ENCODE measurements at places on chromosomes 7 and 10.

DNA sequence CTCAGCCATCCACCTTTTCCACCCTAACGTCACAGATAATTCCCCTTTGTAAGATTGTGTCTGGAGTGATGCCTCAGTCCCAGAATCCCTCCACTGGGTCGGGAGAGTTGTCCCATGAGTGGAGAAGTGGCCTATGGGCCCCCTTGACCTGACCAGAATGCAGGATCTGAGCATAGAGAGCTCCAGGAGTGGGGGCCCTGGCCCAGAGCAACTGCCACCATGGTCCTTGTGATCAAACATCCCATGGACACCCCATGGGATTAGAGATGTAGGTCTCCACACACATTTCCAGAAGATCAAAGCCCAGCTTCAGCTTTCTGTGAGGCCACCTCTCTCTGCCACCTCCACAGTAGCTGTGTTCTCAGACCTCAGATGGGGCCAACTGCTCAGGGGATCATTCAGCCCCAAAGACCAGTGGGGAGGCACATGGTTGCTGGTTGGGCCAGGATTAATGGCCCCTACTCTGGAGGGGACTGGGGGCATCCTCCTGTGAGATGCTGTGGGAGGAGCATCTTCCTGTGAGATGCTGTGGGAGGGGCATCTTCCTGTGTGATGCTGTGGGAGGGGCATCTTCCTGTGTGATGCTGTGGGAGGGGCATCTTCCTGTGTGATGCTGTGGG lies 28.5 kb upstream of the DPYSL4 start:
- DNase-seq: no peak

GRCh38 chr7:78487464-78487863 lies 688.9 kb downstream of the PHTF2 start:
- DNase-seq: no peak

GRCh38 chr10:19803676-19804075 lies 12.6 kb upstream of the PLXDC2 start:
- no peak for DNase-seq

- DNase-seq: no peak
Measured at GRCh38 chr7:6579446-6579845, 2.2 kb downstream of the ZDHHC4 start.

DNA sequence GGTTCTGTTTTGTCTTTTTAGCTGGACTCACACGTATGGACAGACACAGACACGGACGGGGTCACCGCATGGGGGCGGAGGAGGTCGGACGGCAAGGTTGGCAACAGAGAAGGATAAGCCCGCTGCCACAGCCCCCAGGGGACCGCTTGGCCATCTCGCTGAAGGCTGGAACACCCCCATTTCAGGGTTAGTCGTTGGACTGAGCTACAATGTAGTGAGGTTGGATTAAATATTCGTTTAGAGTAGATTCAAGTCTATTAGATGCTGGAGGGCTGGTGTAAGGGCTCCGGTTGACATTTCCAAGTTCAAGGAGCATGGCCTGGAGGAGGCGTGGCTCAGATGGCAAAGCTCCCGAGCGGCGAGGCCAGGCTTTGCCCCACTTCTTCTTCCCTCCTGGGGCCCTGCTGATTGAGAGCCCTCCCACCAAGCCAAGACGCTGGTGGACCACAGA lies 35.2 kb downstream of the PPIF start:
- no peak for DNase-seq

- peak; percentile 29 for DNase-seq
Measured at GRCh38 chr7:16753932-16754855, 639 bp downstream of the TSPAN13 start.

DNA sequence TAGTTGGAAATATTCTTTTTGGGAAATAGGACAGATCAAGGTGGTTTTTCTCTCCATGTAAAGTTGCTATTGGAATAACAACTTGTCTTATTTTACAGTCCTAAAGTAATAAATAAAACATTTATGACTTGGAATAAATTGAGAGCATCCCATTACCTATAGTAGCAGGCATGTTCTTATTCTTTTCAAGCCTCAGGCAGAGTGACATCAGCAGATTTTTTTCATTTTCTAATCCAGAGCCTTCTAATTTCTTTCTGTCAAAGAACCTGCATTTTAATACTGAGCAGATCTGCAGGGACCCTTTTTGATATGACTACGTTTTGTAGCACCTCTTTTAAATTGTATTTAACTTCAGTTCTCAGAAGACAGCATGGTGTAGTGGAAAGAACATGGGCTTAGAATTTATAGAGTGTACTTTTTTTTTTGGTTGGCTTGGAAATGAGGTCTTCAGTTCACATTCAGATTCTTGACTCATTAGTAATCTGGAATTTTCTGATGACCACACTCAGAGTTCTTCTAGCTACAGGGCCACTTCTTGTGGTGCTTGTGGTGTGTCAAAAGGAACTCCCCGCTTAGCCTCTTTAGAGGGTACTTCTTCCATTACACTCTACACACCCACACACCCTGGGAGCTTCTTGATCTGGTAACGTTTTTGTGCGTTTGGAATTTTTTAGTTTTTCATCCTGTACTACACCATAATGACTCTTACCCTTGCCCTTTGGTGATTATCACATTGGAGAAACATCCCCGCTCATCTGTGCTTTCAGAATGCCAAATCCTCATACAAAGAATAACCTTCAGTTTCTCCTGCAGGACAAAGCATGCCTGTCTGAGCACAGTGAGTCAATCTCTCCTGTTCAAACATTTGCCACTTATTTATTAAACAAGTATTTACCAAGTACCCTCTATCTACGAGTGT lies 34.6 kb downstream of the AGK start:
- no peak for DNase-seq

GRCh38 chr7:123823898-123824753 lies 20.8 kb upstream of the HYAL4 start:
- DNase-seq: no peak

- peak; percentile 94 for DNase-seq
Measured at GRCh38 chr10:96586419-96587263, at the start of gene TM9SF3. TSS of gene TM9SF3 (minus strand) at chr10:96587012. CDS start at chr10:96586835, 177 bp downstream.

DNA sequence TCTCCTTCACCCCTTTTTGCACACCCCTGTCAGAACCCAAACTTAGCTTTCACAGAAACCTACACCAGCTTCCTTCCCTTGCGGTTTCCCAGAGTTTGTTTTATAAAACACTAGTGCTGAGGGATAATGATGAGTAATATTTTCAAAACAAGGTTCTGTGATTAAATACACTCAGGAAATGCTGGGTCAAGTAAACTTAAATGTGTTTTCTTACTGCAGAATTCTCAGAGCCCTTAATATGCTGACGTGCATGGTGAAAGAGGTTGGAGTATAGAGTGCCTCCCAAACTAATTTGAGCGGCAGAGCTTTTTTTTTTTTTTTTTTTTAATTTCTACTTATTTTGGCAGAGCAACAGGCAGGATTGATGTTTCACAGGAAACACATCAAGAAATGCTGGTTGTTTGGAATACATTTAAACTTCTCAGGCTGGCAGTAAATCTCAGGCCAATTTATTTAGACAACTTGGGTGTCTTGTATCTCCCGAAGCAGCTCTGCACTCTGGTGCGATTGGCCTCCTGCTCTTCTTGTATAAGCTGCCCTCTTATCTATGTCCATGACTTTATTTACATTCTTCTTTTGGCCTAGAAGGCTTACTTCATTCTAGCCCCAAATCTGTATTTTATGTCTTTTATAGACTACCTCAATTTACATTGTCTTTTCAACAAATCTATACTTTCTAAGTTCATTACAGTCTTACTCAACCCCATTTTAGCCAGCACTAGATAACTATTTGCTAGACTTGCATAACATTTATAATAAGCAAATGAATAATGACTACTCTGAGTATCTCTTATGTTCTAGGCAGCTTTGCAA lies 165.4 kb downstream of the BMPER start:
- no peak for DNase-seq

DNA sequence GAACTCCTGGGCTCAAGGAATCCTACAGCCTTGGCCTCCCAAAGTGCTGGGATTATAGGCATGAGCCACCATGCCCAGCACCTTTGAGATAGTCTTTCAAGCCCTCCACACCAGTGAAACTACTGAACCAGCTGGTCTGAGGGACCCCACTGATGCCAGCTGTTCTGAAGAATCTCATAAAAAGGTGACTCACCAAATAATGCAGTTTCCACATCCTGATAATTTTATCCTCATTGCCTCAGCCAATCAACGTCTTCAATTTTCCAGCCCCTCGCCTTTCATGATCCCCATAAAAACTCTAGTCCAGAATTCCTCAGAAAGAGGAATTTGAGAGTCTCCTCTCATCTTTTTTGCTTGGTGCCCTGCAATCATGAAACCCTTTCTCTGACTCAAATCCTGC lies 1691.6 kb upstream of the LRRTM3 start:
- no peak for DNase-seq

DNA sequence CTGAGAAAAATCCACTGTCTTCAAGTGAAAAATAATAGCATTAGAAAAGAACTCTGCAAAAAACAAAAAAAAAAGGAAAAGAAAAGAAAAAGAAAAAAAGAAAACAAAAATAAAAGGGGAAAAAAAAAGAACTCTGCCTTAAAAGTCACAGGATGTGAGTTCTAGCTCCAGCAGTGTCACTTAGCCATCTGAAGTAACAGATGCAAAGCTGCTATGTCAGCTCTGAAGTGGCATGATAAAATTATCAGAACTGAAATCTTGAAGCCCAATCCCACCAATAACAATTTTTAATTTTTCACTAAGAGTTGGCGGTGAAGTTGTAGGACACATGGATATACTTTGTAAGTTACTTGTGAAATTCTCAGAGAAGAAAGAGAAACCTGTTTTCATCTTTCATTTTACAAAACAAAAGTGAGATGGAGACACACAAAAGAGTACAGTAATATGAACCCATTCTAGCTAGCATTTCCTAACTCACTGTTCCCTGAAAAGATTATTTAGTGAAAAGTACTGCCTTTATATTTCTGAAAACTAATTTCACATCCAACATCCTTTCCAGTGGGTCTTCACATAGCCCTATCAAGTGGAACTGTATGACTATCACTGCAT lies 103.5 kb downstream of the ELAPOR2 start:
- no peak for DNase-seq

DNA sequence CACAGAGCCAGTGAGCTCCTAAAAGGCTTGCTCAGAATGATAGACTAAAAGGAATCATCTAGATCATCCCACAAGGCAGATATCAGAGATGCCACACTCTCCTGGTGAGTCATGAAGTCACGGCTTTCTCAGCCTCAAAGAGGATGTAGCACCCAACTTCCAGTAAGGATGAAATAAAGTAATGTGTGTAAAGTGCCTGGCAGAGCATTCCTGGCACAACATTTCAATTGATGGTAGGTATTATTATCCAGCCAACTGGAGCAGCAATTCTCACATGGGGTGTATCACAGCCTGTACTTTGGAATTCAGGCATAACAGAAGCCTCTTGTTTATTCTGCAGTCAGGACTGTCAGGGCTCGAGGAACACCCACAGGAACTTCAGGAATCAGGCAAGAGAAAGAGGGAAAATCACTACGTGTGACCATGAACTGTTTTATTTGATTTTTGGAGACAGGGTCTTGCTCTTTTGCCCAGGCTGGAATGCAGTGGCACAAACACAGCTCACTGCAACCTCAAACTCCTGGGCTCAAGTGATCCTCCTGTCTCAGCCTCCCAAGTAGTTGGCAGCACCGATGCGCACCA lies 5.3 kb upstream of the NAT16 start:
- no peak for DNase-seq
